ENCODE measurements at places on chromosomes 4 and X.
A peak's percentile ranks its signal among the peaks of the same experiment; 100 is the strongest.

- no peak for DNase-seq
Measured at GRCh38 chr4:2341261-2341841, 77.1 kb downstream of the ZFYVE28 start.

DNA sequence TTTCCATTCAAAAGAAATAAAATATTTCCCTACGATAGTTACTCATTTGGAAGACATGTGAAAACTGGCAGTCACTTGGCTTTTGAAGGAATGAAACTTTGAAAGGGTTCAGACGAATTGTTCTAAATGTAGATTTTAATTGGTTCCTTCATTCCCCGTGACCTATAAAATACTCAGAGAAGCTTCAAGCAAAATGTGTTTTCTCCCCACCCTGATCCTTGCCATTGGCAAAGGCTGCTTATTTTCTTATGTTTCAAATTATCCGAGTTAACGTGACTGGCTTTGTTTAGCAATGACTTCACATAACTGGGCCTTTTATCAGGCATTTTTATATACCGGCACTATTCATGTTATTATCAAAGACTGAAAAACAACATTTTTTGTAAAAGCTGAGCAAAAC, 204.1 kb upstream of the NEIL3 start:
- no peak for DNase-seq

DNA sequence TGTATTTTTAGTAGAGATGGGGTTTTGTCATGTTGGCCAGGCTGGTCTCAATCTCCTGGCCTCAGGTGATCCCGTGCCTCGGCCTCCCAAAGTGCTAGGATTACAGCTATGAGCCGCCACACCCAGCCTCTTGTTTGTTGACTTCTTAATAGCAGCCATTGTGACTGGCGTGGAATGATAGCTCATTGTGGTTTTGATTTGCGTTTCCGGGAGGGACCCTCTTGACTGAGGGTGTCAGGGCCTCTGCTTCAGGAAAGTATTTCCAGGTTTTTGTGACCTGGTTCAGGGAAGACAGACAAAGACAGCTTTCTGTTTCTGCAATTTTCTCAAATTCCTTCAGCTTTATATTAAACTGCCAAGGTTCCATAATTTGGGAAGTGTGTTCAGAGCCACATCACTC, 15.1 kb downstream of the CSF2RA start:
- DNase-seq, result no peak

GRCh38 chr4:161160718-161161117, 1003.1 kb downstream of the FSTL5 start:
- no peak for DNase-seq

DNA sequence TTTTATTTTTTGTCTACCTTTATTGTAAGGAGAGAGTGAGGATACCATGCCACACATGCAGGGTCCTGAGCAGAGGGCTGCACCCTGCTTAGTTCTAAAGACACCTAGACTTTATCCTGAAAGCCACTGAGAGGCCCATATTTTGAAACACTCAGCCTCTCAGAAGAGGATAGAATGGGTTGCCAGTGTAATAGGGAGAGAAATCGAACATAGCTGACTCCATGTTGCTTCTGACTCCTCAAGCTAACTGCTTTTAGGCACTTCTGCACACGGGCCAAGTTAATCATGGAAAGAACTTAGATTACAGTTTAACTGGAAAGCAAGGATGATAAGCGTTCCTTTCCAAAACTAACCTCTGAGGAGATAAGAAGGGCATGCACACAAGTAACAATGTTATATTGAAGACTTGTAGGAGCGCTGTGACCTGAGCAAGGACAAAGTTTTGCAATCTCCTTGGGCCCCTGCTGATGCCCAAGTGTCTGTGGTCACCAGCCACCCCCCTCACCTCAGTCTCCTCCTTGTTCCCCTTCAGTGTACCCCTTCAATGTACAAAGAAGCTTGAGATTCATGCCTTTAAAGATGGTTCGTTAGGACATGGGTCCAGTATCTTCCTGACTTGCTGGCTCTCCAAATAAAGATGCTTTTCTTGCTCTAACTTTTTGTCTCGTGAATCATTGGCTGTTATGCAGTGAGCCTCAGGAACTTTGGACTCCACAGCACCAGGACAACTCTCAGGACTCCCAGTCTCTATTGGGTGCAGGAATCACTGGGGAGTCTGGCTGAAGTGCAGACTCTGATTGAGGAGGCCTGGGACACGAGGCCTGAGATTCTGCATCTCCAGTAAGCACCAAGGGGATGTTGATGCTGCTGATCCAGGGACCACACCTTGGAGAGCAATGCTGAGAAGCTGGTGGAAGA, 25.4 kb upstream of the CD99 start:
- DNase-seq, result no peak

GRCh38 chr4:71497078-71497477, 158.3 kb downstream of the SLC4A4 start:
- DNase-seq, result no peak

- no peak for DNase-seq
Measured at GRCh38 chrX:124325732-124326131, 6.7 kb upstream of the TEX13D start.

DNA sequence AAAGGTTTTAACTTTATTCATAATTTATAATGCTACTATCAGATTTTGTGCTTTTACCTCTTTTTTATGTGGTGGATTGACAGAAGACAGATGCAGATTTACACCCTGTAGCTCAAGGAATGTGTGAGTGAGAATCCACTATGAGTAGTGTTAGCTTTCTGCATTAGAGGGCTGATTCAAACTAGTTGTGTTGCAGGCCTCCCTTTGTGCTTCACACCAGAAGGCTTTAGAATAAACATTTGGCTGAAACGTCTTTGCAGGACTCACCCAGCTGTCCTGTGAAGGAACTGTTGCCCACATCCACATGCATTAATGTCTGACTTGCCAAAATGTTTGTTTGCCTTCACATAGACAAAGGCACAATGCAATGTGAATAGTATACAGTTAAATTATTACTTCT, 127.0 kb downstream of the PCDH7 start:
- no peak for DNase-seq

DNA sequence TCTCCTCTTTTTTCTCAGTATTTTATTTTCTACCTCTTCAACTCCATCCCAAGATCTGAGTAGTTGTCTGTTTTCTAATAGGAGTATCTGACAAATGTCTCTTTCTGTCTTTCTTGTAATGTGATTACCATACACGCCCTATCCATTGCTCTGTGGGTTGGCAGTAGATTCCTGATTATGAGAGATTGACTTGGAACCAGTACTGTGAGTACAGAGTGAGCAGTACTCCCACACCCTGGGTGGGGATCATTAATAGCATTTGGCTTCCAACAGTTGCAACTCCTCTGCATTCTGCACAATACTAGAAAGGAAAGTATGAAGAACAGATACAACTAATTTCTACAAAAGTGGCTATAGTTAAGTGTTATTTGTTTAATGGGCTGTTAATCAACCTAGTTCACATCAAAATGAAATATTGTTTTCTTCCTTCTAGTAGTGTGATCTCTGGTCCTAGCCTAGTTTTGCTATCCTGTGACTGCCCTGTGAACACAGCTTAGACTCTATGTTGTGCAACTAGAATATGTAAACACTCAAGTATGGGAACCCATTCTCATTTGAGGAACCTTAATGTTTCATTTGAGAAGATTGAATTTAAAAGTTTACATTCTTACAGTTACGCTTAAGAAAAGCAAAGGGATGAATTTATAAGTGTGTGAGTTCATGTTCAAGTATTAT, 112.9 kb downstream of the PTPN13 start:
- no peak for DNase-seq

GRCh38 chr4:6071191-6071958, 53.1 kb upstream of the C4orf50 start:
- no peak for DNase-seq

GRCh38 chrX:15815779-15816437, 25.6 kb downstream of the ZRSR2 start:
- DNase-seq, result no peak

GRCh38 chr4:114015444-114015899, 36.0 kb upstream of the ARSJ start:
- DNase-seq, result no peak

GRCh38 chr4:152014280-152014679, 253.5 kb upstream of the GATB start:
- DNase-seq, result no peak

- no peak for DNase-seq
Measured at GRCh38 chr4:187218705-187219245, 495.1 kb upstream of the FAT1 start.

GRCh38 chr4:101039367-101039766, 308.0 kb downstream of the PPP3CA start:
- no peak for DNase-seq

DNA sequence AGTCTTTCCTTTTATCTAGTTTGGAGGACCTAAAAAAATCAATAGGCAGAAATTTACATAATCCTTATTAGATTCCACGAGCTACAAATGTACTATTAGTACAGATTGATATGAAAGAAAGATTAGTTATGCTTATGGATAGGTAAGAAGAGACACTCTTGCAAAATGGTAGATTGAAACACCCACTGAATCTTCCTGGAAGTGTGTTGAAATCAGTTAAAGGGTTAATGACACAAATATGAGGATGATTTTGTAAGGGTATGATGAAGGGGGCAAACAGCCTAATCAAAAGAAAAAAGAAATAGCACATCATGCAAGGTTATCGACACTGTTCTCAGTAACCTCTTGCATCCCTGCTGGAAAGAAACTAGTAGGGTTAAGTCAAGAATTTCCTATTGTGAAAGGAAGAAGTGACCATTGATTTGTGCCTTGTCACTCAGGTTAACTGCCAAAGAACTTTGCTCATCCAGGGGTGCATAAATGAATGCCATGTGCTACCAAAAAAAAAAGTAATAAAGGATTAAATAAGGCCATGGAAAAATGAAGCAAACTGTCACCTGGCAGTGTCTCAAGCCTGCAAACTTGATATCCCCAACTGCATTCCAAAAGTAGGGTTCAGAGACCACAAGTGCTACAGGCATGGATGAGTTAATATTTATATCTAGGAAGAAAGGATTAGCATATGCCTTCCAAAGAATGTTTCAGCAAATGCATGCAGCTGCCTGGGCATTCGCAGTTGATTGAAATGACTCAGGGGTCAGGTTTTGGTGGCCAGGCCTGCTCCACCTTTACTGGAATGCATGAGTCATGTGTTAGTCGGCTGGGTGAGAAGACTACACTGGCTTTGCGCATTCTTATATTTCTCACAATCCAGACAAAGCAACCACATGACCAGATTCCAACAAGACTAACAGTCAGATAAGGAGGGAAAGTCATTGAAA, 78.3 kb upstream of the ATXN3L start:
- no peak for DNase-seq

- no peak for DNase-seq
Measured at GRCh38 chr4:7929118-7929951, 10.3 kb downstream of the AFAP1 start.

DNA sequence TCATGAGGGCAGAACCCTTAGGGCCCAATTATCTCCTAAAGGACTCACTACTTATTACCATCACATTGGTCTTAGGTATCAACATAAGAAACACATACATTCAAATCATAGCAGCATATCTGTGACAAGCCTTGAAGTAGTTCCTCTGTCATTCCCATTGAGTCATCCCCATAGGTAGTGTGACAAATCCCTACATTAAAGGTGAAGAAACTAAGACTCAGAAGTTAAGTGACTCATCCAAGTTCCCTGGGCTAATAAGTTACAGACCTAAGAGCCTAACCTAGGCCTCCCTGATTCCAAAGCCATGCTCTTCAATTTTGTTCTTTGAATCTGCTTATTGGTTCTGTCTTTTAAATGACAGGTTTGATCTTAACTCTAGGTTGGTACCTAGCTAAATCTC, 58.2 kb downstream of the CD38 start:
- DNase-seq, result no peak

DNA sequence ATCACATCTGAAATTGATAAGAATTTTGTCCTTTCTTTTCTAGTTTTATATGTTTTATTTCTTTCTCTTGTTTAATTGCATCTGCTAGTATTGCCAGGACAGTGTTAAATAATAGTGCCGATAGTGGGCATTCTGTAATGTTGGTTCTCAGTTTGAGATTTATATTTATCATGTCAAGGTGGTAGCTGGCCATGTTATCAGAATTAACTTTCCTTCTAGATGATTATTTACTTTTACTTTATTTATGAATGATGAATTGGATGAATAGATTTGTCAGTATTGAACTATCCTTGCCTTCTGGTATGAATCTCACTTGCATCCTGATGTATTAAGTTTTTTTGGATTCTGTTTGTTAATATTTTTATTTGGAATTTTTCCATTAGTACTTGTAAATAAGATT, 42.7 kb downstream of the METAP1 start:
- no peak for DNase-seq

GRCh38 chr4:140186082-140186438, 32.1 kb upstream of the MAML3 start:
- no peak for DNase-seq

GRCh38 chr4:92304121-92304520, 355 bp downstream of the GRID2 start:
- no peak for DNase-seq

- no peak for DNase-seq
Measured at GRCh38 chr4:44801384-44801783, 75.0 kb upstream of the GNPDA2 start.

GRCh38 chrX:1534301-1535168, 2.5 kb downstream of the P2RY8 start:
- no peak for DNase-seq

GRCh38 chr4:107893171-107894137, 37.9 kb upstream of the CYP2U1 start:
- DNase-seq, result peak; percentile 64

DNA sequence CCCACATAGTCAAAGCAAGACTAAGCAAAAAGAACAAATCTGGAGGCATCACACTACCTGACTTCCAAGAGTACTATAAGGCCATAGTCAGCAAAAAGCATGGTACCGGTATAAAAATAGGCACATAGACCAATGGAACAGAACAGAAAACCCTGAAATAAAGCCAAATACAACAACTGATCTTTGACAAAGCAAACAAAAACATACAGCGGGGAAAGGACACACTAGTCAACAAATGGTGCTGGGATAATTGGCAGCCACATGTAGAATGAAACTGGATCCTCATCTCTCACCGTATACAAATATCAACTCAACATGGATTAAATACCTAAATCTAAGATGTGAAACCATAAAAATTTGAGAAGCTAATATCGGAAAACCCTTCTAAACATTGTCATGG, 819.3 kb upstream of the FRG1 start:
- DNase-seq, result no peak

DNA sequence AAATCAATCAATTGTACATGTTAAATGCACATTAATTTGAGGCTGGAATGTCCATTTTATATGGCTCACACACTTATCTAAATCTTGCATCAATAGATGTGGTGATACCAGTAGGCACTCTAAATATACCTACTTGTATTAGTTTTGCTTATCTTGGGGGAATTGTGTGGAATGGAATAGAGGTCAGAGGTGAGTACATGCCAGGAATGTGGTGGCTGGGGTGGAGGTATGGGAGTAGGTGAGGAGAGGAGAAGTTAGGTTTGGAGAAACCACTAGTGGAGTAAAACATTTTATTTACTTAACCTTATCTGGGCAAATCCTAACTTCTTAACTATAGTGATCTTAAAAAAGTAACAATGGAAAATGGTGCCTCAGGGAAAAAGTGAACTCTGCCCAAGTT, 163.1 kb downstream of the ATG4A start:
- no peak for DNase-seq

GRCh38 chr4:14318671-14319070, 683.6 kb upstream of the CPEB2 start:
- DNase-seq, result no peak

- DNase-seq, result no peak
Measured at GRCh38 chrX:25555521-25555920, 539.8 kb upstream of the ARX start.

GRCh38 chr4:40377512-40378365, 42.6 kb downstream of the CHRNA9 start:
- no peak for DNase-seq

Data from NCI-H1930 (cell line).